HuH-7.5 (cell line): ENCODE measurements at places on chromosomes 4 and X.

DNA sequence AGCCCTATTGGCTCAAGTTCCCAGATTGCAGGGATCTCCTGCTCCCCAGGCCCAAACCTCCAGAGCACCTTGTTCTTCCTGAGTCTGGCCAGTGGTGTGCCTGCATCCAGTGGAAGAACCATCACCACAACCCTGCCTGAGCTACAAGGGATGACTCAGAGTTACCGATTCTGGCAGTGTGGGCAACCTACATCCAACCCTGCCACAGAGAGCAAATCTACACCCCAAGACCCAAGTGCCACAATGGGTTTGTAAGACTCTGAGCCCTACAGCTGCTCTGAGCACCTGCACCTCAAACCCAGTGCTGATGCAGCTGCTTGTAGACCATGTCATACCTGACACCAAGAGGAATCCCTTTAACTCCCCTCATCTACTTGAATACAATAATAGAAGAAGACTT lies 110.0 kb downstream of the SOWAHB start:
- DNase-seq, result no peak

- no peak for DNase-seq
Measured at GRCh38 chr4:83221897-83222441, 62.6 kb downstream of the COQ2 start.

DNA sequence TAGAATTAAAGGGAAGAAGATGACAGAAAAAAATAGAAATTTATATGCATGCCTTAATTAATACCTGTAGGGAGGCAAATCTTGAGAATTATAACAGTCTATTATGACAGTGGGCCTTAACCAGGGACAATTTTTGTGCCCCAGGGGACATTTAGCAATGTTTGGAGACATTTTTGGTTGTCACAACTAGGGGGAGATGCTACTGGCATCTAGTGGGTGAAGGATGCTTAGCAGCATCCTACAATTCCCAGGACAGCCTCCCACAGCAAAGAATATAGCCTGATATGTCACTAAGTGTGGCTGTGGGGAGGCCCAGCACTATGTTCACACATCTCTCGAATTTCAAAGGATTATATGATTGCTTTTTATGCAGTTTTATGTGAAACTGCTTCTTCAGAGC lies 10.5 kb downstream of the GPR82 start:
- no peak for DNase-seq

DNA sequence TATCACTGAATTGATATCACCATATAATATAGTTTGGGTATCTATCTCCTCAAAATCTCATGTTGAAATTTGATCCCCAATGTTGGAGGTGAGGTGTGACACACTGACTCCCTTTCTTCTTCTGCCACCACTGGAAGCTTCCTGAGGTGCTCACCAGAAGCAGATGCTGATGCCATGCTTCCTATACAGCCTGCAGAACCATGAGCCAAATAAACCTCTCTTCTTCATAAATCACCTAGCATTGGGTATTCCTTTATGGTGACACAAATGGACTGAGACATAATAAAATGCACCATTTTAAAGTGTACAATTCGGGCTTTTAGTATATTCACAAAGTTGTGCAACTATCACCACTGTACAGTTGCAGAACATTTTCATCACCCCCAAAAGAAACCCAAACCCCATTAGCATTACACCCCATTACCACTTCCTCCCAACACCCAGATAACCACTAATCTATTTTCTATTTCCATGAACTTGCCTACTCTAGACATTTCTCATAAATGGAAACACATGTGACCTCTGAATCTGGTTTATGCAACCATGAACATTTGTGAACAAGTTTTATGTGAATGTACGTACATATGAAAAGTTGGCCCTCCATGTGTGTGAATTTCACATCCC lies 148.9 kb downstream of the OPHN1 start:
- DNase-seq, result no peak

DNA sequence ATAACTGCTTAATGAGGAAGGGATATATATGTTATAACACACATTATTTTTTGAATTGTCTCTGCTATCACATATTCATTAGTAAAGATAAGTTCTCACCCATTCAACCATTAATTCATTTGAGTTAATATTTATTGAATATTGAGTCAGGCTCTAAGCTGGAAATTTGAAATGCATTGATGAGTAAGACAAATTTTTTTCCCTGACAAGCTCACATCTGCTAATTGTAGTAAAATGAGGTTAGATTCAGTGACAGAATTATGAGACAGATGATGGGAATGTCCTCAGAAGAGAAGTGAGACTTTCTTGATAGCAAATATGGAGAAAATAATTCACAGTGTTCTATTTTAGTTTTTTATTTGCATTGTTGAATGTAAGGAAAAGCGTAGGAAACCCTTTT lies 194.3 kb downstream of the SLC4A4 start:
- no peak for DNase-seq

GRCh38 chrX:73401591-73402266 lies 45.1 kb upstream of the CDX4 start:
- DNase-seq, result no peak

DNA sequence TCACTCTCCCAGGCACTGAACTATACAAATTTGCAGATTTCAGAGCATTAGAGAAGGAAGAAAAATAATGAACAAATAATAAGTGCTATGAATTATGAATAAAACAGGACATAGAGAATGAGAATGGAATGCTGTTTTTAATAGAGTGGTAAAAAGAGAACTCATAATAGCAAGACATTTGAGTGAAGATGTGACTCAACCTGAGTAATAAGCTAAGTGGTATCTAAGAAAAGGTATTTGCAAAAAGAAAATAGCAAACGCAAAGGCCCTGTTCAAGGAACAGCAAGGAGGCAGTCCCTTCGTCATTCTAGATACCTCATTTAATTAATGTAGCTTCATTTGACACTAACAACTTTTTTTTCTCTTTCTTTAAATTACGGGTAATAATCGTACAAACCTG lies 1910.0 kb upstream of the TENM3 start:
- no peak for DNase-seq

DNA sequence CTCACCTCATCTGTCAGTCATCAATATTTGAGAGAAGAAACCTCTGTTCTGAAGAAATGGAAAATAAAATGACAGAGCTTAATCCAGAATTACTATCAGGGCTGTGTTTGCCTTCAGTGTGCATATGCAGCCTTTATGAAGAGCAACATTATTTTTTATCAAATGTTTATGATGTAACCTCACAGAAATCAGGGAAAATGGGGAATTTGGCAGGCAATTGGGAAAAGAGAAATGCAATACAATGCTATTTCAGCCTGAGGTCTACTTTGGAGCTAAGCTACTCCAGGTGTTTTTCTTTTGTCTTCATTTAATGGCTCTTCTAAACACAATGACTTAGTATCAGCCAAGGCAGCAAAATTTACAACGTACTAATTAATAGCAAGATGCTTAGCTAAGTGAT lies 241.1 kb upstream of the TET2 start:
- DNase-seq, result no peak

- no peak for DNase-seq
Measured at GRCh38 chr4:130855533-130855932, 1759.6 kb downstream of the C4orf33 start.

GRCh38 chrX:12366440-12366839 lies 228.2 kb downstream of the FRMPD4 start:
- DNase-seq, result no peak

GRCh38 chr4:62771983-62772557 lies 1571.9 kb downstream of the ADGRL3 start:
- DNase-seq, result no peak

GRCh38 chrX:44667771-44668170 lies 125.1 kb upstream of the FUNDC1 start:
- DNase-seq, result no peak

- DNase-seq, result no peak
Measured at GRCh38 chr4:180081072-180081471, 2162.1 kb upstream of the TENM3 start.

- no peak for DNase-seq
Measured at GRCh38 chrX:9050331-9050730, 16.4 kb upstream of the FAM9B start.

DNA sequence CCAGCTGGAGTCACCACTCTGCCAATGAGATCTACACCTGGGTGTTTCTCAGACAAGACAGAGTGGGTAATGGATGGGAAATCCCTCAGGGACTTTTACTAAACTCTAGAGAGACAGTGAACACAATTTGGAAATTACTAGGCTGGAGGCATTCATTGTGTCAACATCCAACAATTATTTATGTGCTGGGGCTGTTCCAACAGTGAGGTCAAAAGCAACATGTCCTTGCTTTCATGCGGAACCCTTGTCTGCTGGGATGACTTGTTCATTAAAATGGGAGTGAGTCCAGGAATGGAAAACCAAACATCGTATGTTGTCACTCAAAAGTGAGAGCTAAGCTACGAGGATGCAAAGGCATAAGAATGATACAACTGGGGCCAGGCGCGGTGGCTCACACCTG lies 54.0 kb downstream of the DRD5 start:
- no peak for DNase-seq

- no peak for DNase-seq
Measured at GRCh38 chr4:1459722-1460511, 53.7 kb upstream of the NKX1-1 start.

GRCh38 chr4:40573593-40574311 lies 55.9 kb downstream of the RBM47 start:
- no peak for DNase-seq

- DNase-seq, result no peak
Measured at GRCh38 chr4:110484029-110484428, 8.1 kb downstream of the ENPEP start.

GRCh38 chrX:99308302-99308701 lies 1101.8 kb downstream of the PCDH19 start:
- DNase-seq, result no peak

DNA sequence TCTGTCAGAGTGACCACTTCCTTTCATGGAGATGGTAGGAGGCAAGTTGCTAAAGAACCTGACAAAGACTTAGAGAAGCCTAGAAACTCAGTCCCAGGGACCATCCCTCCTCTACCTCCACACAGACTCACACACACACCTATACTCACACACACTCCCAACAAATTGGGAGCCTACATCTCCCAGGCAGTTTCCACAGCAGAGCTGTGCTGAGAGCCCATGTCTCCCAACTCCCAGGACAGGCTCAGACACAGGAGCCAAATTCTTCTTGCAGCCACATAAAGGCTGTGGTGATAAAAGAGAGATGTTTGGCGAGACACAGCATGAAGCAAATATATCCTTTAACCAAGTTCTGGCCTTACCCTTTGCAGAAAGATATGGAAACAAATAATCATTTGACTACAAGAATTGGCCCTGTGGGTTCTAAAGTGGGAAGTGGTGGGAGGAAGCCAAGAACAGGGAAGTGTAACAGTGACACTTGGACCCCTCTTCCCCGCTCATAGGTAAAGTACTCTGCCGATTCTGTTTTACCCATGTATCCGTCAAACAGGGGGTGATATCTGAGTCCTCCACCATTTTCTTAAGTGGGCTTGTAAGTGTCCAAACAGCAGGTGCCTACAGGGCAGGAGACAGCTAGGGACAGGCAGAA lies 11.0 kb upstream of the IDS start:
- DNase-seq, result no peak

DNA sequence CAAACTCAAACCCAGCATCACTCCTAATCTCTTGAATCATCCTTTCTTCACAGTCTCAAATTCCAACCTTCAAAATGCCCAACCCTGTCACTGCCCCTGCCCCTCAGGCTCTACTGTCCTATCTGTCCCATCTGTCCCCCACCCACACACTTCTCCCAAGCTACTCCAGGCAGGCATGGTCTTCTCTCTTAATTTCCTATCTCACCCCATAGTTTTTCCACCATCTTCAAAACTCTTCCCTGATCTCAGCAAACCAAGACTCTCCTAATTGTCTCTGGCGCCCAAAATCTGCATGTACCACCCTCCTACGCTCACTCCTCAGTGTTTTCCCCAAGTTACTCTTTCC lies 644 bp downstream of the LAMP2 start:
- DNase-seq, result no peak

- no peak for DNase-seq
Measured at GRCh38 chrX:136206916-136207315, 44.3 kb downstream of the MAP7D3 start.

GRCh38 chrX:98077440-98077839 lies 1193.7 kb downstream of the RPA4 start:
- no peak for DNase-seq

DNA sequence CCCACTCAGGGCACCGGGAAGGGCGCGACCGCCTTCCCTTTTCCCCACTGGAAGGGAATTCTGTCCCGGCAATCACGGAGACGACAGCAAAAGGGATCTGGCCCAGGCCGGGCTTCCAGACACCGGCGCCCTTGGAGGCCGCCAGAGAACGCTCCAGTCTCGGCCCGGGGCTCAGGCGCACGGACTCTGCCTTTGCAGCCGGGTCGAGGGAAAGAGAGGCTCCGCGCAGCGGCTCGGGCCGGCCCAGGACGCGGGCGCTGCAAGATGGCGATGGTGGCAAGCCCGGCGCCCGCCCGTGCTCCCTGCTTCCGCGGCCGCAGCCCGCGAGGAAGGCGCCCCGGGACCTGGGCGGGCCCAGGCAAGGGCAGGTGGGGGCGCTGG lies 1.1 kb downstream of the CTBP1 start:
- DNase-seq, result no peak

DNA sequence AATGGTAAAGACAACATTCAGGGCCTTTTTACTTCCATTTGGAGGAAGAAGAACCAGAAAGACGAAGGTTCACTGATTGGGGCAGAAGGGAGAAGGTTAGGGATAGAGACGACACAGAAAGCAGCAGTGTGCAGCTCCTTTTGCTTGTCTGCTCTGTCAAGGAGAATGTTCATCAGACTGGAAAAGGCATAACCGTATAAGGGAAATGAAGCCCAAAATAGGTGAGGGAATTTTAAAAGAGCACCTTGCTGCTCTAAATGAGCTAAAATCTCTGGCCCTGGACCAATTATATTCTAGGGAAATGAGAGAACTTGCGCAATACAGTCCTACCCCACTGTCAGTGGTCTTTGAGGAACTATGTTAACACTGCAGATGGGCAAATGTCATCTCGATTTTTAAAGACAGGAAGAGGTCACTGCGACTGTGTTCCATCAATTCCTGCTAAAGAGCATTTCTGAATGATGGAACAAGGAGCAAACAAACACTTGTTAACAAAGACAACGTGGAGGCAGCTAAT lies 909.8 kb upstream of the FTHL17 start:
- no peak for DNase-seq

GRCh38 chrX:123184866-123185276 lies 793 bp downstream of the GRIA3 start:
- DNase-seq, result no peak
